Stimulated activated CD8-positive, alpha-beta memory T cell treated with anti-CD3 and anti-CD28 coated beads, Interleukin-7, amount 100 ng/mL, for 48 hours (primary cell): ENCODE measurements at places on chromosomes 2 and 18.

- no peak for DNase-seq
These were observed 1.4 kb downstream of the GCFC2 start for GRCh38 chr2:75709297-75709696.

DNA sequence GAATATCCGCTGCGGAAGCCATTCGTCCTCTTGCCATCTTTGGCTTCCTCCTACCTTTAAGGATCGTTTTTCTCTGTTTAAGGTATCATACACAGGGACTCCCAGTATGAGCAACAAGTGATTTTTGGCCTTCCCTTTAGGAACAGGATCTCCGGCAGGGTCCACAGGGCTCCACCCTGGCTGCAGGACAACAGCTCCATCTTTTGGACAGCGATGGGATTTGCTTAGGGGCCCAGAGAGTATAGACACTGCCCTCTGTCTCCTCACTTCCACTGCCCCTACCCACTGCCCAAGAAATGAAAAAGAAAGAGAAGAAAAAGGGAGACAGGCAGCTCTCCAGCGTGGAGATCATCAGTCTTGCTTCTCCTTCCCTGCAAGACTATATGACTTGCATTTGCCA lies 224.5 kb downstream of the UXS1 start:
- no peak for DNase-seq

- DNase-seq: no peak
These were observed 58.8 kb downstream of the RPL37A start for GRCh38 chr2:216557413-216557812.

DNA sequence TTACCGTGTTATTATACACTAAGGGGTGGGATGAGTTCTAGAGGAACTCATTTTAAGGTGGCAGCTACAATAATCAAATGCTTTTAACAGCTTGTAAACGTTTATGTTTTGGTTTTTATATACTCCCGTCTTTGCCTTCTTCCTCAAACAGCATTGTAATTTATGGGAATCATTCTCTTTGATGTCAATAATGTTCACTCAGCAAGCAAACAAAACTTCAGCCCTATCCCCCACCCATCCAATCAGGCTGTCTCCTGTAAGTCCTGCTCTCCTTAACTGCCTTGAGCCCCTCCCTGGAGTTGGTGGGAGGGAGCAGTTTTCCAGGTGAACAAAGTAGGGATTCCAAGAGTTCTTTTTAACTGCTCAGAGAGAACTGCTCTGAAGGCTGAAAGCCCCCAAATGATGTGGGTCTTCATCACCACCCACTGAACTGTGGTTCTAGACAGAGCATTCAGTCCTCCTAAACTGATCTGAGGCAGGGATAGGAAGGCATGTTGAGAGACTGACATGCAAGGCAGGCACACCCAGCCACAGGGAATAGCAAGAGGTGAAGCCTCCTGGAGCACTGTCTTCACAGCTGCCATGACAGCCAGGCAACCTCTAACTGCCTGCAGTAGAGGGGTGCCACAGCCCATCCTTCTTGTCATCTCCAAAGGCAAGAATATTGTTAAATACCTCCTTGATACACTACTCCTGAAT lies 17.5 kb downstream of the MYO5B start:
- no peak for DNase-seq

GRCh38 chr2:24986372-24986771 lies 14.6 kb upstream of the DNAJC27 start:
- DNase-seq: no peak

- DNase-seq: no peak
These were observed 31.2 kb upstream of the MYO3B start for GRCh38 chr2:170146784-170147183.

- no peak for DNase-seq
These were observed 238.7 kb upstream of the SALL3 start for GRCh38 chr18:78740876-78741275.

DNA sequence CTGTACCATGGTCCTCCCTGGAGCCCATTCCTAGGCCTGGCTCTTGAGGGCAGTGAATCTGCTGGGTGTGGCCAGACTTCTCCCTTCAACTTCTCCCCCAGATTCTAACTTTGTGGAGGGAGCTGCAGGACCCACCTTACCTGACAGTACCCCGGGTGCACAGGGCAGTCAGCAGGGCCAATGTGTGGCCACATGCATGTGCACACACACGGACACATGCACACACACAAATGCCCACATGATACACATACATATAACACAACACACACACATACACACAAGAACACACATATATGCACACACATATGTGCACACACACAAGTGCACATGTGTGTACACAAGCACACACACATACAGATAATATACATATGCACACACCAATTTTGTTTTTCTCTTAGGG lies 300.0 kb upstream of the HS6ST1 start:
- DNase-seq: no peak

GRCh38 chr2:239466755-239467271 lies 66.0 kb upstream of the HDAC4 start:
- DNase-seq: no peak

DNA sequence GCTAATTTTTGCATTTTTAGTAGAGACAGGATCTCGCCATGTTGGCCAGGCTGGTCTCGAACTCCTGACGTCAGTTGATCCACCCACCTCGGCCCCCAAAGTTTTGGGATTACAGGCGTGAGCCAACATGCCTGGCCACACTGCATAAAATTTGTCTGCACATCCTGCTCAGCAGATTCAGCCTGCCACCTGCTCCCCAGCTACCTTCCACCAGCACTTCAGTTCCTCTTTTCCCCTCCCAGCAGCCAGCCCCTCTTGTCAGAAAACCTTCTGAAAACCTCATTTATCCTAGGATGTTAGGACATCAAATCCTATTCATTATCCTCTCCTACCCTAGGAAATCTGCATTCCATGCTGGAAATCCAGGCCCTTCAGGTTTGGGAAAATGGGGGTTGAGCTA lies 99.4 kb upstream of the STPG4 start:
- no peak for DNase-seq

- no peak for DNase-seq
These were observed 37.5 kb upstream of the NEB start for GRCh38 chr2:151771599-151772358.

DNA sequence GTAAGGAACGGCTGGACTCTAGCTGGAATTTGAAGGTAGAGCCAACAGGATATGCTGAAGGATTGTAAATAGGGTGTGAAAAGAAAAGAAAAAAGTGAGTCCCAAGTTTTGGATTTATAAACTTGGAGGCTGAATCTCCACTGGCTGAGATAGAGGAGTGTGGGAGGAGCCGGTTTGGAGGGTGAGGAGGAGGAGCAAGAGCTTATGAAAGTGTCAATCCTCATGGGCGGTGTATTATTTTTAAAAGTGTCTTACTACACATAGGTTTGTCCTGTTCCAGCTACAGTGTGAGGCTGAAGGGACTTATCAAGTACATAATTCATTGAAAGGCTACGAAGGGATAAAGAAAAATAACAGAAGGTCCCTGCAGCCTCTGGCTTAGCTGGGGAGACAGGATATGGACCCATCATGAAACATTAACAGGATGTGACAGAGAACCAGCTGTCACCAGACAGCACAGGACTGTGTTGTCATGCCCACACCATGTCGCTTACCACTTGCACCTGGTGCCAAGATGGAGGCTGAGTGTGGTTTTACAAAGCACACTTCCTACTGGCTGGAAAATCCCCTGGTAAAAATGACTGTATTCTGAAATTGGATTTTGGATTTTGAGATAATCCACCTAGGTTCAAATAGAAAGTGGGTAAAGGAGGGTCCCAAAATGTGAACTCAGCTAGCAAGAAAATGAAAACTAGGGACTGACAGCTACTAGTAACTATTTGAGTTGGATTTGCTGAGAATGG lies 2.5 kb upstream of the MREG start:
- DNase-seq: peak; percentile 55

- no peak for DNase-seq
These were observed 160.6 kb downstream of the DTNA start for GRCh38 chr18:34870555-34871310.

DNA sequence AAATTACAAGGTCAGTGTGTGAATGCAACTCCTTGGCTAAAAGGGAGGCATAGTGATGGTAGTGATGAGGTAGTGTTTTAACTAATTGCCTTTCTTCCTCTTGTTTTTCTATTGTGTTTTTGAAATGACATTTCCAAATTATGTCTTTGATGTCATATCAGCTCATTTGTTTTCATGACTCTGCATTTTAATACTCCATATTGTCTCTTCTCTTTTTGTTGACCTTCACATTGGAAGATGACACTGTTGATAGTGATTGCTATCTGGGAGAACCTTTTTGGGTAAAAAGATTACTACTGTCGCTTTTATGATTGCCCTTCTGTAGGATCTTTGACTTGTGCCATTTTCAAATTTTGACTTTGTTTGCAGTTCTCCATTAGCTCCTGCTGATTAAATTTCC lies 3.0 kb downstream of the GIGYF2 start:
- DNase-seq: no peak

DNA sequence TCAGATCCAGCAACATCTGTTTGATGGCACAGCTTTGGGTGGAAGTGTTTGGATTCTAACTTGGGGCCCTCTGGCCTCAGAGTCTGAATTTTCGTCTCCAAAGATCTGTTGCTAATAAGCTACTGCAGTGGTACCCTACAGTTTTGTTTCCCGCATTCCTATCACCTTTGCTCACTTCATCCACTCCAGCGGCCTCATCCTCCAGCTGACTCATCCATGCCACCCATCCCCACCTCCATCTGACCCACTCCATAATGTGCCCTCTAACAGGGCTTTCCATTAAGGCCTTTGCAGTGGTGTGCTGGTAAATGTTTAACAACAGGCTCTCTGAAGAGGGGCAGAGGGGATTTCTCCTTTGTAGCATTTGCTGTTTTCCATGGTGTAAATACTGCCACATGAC lies 225.5 kb downstream of the TGIF1 start:
- no peak for DNase-seq

DNA sequence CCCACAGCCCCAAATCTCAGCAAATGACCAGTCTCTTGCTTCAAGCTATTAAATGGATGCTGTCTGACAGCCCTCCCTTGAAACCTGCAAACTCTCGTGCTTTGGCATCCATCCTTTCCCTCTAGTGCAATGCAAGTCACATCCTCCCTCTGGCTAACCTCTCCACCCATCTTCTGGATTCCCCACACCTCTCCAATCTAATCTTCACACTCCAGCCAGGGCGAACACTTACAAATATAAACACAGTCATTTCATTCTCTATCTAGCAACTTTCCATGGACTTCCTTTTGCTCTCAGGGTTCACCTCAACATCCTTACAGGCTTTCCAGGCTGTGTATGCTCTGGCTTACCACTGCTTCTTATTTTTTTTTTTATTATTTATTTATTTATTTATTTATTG lies 10.1 kb upstream of the NARS1 start:
- no peak for DNase-seq

GRCh38 chr18:76643199-76643598 lies 148.2 kb upstream of the ZNF516 start:
- no peak for DNase-seq

- no peak for DNase-seq
These were observed 15.1 kb downstream of the LMAN1 start for GRCh38 chr18:59343926-59344325.

GRCh38 chr2:128782411-128783192 lies 463.9 kb upstream of the HS6ST1 start:
- no peak for DNase-seq

DNA sequence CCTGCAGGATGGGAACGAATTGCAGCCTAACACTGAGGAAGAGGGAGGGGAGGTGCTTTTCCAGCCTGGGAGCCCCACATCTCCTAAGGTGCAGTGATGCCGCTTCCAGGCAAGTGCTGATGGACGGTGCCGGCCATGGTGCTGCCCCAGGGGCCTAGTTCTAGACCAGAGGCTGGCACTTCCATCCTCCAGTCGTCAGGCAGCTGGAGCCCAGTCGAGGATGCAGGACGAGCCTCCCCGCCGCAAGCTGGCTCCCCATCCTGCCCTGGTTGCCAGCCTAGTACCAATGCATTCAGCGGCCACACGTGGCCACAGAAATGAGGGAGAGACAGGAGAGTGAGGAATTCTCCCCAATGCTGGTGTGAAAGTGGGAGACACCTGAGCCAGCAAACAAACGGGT lies 413.5 kb downstream of the ZNF516 start:
- no peak for DNase-seq
